NCI-H1694 (cell line): ENCODE measurements at places on chromosomes 5 and 9.

DNA sequence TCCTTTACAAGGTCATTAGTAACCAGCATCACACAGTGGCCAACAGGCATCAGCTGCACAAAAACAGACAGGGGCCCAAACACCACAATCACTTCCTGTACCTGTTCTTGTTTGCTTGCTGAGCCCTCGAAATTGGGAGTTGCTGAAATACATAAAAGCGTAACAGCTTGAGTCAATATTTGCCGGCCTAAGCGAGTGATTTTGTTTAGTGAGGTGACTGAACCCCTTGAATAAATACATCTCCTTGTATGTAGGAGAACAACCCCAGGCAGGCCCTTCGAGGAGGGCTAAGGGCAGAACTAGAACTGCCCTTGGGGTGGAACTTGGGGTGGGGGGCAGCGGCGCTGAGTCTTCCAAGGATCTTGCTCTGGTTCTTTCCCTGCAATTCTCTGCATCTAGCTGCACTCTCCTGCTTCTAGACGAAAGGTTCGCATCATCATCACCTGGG is 502.5 kb downstream of the RASEF start:
- no peak for DNase-seq

GRCh38 chr9:133709691-133710571 is 28.2 kb downstream of the SARDH start:
- no peak for DNase-seq

GRCh38 chr5:132427281-132428146 is 58.0 kb downstream of the SLC22A5 start:
- no peak for DNase-seq

DNA sequence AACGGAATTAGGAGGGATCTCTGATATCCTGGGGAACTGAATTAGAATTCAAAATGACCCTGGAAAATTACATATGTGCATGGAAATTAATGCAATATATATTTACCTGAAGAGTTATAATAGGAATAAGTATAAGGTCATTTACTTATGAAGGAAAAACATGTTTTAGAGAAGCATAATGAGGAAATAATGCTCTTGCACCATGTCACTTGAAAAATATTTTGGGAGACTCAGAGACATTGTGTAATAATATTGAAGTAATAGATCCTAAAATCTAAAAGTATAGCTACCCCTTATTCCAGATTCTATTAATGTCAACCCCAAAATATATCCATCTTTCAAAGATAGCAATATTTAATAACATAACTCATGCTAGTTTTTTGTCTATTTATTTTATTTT is 28.4 kb downstream of the SPZ1 start:
- no peak for DNase-seq

DNA sequence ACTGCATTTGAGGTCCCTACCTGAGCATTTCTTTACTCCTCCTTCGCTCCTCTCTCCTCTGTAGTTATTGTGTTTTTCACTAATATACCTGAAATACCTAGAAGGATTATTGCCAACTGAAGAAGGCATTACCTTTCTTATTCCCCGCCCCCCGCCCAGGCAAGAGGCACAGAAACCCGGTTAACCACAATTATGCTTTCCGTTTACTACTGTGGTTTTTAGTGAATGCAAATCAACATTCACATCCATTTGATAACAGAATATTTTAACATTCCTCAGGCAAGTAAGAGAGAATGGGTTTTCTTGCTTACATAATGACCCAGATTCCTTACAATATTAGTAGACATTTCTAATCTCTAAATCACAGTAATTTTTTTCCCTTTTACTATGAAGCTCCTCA is 136.9 kb downstream of the PCSK5 start:
- DNase-seq, result no peak

DNA sequence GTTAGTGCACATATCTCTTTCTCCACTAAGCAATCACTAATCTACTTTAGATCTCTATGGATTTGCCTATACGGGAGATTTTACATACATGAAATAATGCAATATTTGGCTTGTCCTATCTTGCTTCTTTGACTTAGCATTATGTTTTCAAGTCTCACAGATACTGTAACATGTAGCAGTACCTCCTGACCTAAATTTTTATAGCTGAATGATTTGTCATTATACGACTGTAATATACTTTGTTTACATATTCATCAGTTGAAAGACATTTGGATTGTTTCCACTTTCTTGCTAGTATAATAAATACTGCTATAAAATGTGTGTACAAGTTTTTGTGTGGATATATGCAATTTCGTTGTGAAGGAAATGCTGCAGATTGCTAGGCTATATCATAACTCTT is 1520.8 kb upstream of the CDH6 start:
- no peak for DNase-seq

- no peak for DNase-seq
Measured at GRCh38 chr5:92554447-92555085, 1026.5 kb downstream of the NR2F1-AS1 start.

DNA sequence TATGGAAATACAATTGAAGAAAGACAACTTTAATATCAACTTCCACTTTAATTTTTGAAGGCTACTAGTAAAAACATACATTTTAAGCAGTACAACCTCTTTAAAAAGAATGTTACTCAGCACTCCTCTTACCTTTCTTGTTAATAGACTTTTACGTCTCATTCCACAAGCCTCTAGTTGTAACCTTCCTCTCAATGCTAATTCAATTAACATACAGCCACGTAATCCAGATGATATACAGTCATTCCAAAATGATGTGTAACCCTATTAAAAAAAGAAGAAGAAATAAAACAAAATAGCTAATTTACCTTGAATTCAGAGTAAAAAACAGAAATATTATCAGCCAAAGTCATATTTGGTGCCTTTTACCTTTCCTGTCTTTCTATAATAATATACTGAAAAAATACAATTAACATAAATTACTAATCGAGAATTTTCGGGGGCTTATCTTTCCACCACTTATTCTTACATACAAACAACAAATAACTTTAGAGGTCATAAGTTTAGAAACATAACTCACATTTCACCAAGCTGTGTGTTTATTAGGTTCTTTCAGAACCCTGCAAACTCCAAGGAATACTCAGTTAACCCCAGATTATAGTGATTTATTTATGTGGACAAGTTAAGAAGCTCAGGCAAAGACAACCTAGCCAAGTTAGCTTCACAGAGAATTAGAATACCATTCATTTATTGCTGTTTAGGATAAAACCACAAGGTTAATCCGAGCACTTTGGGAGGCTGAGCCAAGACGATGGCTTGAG is 30.3 kb downstream of the GOLPH3 start:
- no peak for DNase-seq

GRCh38 chr5:98599016-98599415 is 174.4 kb upstream of the RGMB start:
- DNase-seq, result no peak

DNA sequence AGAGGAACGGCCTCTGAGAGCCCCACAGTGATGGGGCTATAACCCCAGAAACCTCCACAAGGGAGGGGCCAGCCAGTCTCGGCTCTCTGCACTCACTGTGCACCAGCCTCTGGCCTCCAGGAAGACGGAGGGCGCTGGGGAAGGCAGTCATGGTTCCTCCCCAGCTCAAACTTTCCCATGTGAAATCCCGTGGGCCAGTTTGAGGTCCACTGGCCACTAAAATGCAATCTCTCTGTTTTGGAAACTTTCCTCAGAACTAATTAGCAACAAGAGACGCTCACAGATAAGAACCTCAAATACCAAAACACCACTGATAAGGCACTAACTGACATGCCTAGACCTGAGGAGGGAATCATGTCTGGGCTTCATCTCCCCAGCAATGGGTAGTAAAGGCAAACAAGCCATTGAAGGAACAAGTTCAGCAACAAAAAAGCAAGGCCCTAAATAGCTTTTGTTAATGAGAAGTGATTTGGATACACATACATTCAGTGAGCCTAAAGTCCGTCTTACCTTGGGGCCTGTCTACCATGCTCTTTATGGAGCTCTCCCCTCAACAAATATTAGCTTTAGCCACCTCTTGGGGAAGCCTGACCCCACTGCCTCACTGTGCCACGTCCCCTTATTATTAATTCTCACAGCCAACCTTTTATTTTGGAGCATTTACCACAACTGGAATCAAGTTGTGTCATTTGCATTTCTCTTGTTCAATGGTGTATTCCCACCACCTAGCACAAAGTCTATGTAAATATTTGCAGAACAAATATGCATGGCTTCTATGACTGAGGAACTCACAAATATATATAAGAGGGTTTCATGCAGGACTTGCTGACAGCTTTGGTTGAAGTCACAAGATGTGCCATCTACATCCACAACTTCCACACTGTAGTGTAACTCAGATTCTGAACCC is 56.1 kb upstream of the GLRX start:
- no peak for DNase-seq
